Astrocyte of the spinal cord (primary cell): ENCODE measurements at places on chromosomes 5 and 9.

DNA sequence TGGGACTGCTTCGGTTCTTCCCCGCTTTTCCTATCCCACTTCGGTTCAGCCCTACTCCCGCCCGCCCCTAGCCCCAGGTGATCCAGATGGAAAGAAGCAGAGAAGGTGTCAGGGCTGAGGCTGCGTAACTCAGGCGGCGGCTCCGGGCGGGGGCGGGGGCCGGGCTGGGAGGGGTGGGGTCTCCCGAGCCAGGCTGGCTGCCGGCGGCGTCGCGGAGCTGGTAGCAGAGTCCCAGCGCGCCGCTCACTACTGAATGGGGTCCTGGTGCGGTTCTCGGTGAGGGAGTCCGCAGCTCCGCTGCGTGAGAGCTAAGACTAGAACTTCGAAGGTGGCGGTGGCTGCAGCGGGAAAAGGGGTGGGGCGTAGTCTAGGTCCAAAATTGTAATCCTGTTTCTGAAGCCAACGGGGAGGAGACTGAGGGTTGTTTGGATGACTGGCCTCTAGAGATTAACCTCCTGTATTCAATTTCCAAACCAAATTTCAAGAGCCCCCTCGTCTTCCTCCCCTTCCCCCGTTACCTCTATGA lies 1.4 kb downstream of the PRR16 start:
- DNase-seq: peak; percentile 61

GRCh38 chr5:41748631-41749030 lies 121.6 kb downstream of the OXCT1 start:
- DNase-seq: peak; percentile 67

DNA sequence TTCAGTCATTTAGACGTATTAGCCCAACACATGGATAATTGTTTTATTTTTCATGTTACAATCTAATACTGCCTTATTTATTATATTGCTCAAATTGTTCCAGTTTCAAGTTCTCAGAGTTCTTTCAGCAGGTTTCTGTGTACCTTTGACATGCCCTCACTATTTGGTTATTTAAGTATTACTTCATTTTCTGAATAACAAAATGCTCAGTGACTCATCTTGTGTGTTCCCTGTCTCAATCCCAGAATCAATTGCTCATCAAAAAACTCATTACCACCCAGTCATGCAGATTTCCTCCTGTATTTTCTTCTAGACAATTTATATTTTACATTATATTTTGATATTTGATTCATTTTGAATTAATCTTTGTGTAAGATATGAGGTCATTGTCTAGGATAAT lies 562.6 kb downstream of the ANXA1 start:
- DNase-seq: peak; percentile 43

DNA sequence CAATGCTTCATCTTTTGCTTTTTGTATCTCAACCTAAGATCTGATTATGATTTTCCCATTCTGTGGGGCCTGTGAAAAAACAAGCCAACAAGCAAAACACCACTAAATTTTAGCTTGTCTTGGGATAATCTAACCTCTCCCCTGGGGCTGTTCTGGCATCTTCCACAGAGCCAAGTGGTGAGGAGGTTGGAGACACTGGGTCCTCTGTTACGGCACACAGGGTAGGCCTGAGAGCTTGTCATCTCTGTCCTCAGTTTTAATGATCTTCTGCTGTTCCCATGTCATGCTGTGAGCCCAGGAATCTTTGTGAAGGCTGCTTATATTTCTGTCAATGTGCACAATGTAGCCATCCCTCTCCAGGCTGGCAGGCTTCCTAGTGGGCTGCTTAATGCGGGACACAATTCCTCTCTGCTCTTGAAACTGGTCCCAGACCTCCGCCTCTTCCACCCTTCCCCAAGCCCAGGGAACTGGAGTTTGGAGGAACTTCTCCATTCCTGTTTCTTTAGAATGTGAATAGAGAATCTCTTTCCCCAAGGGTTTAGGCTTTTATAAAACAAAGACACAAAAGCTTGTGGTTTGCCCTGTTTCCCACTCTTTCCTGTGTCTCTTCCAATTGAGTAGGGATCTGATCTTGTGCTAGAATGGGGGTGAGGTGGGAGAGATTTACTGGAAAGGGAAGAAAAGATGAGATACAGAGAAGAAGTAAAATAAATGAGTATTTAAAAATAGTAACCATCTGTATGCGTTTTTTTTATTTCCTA lies 30.9 kb upstream of the SEMA6A start:
- no peak for DNase-seq
